ENCODE measurements at places on chromosomes 6 and 20.
A peak's percentile ranks its signal among the peaks of the same experiment; 100 is the strongest.

GRCh38 chr6:86045038-86045437, 402.4 kb upstream of the SYNCRIP start:
- DNase-seq: no peak

DNA sequence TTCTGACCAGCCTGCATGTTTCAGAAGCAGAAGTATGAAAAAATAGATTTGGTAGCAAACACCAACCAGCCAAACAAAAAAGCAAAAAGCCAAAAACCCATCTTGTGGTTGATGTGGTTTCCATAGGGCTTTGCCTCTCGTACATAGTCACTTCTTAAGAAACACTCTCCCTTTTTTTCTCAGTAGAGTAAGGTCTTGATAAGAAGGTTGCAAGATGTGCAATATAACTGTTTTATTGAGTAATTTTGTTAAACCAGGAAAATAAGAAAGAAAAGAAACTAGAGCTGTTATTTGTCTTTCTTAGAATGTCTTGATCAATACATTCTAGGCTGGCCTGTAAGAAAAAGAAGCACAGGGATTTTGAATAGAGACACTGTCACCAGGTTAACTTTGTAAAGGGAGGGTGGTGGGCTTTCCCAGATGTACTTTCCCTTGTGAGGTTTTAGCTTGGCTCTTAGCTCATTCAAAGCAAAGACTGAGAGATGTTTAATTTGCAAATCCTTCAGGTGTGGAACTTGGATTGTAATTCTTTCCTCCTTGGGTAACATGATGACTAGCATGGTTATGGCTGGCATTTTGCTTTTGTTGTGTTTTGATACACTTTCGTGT, 49.7 kb downstream of the AKAP12 start:
- no peak for DNase-seq

GRCh38 chr20:22744341-22745193, 160.2 kb upstream of the FOXA2 start:
- DNase-seq: no peak

- DNase-seq: no peak
These were observed 66.2 kb downstream of the SOBP start for GRCh38 chr6:107556082-107556481.

DNA sequence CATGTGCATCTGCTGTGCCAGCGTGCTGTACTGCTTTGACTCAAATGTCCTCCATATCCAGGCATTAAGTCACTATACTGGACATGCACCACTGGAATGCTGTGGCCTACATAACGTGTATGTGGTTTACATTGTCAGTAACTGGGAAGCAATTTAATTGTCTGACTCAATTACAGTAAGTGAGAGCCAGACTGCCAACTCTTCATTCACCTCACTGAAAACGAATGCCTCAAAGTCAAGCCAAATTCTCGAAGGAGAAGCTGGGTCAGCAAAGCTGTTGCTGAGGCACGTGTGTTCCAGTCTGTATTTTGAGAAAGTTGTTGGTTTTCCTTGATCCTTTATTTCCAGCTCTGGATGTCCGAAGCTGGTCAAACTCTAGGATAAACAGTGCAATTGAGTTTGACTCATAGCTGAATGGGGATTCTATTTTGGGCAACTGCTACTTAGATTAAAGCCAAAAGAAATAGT, 534.3 kb downstream of the COL12A1 start:
- DNase-seq: no peak

- DNase-seq: no peak
These were observed 2.0 kb upstream of the TAF4 start for GRCh38 chr20:62067547-62068260.

GRCh38 chr6:154164397-154164796, 125.4 kb downstream of the OPRM1 start:
- no peak for DNase-seq

GRCh38 chr20:9301129-9302090, 213.0 kb upstream of the LAMP5 start:
- no peak for DNase-seq

- no peak for DNase-seq
These were observed 59.7 kb downstream of the PLCB4 start for GRCh38 chr20:9128568-9128967.

- peak; percentile 31 for DNase-seq
These were observed 637 bp downstream of the ABHD12 start for GRCh38 chr20:25389858-25390537.

DNA sequence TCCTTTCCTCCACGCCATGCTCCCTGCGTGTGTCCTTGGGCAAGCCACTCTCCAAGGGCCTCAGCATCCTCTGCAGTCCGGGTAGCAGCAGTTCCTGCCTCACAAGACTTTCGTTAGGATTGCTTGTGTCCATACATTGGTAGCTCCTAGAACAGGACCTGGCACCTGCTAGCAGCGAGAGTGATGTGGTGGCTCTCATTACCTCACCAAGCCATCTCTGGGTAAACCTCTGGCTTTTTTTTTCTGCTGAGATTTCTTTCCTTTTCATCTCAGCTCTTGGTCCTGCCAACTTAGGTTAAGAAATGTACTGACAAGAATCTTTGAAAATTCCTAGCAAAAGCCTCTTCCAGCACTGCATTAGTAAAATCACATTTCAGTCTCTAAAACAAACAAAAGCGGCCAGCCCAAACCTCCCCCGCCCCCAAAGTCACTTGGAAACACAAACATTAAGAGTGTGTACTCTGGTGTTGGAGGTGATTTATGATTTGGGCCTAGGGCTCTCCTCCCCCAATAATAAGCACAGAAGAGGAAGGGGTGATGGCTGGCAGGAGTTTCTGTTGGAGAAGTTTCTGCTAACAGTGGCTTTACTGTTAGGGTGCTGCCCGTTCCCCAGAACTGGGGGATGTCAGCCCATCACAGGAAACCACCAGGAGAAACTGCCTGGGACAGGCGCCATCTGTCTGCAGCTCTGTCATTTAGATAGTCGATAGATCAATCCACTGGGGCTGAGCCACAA, 199.2 kb downstream of the CD83 start:
- DNase-seq: no peak

DNA sequence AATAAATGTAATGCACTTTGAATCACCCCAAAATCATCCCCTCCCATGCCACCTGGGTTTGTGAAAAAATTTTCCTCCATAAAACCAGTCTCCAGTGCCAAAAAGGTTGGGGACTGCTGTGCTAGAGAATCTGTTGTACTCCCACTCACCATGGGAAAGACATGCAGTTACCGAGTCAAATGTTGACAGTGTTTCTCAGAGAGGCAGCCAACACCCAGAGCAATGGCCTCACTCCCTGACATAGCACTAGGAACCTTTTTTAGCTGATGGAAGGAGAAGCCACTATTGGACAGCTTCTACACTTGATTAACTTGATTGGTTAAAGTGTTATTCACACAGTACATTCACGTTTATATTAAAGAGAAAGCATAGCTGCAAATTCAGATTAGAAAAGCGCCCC, 59.8 kb upstream of the MANEA start:
- DNase-seq: no peak

- no peak for DNase-seq
These were observed 771.4 kb upstream of the DEFB115 start for GRCh38 chr20:30486103-30486478.

- DNase-seq: no peak
These were observed 12.6 kb upstream of the SLC17A5 start for GRCh38 chr6:73666393-73666792.

DNA sequence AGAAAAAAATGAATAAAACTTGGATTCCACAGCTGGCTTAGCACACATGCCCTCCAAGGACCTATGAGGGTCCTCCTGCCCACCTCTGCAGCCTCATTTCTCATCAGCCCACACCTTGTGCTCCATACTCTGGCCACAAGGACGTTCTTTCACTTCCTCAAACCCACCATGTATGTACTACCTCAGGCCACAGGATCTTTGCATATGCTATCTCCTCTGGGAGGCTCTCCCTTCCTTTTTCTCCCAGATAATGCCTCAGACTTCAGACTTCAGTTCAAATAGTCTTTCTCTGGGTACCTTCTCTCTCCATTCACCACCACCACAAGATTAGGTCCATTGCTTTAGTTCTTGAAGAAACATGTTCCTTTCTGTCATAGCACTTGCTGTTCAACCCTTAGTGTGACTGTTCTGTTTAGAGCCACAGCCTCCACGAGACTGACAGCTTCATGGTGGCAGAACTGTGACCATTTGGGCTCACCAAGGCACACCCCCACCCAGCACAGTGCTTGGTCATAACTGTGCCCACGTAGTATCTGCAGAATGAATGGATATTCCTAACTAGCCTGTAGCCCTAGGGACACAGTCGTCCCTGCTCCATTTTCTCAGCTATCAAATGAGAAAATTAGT, 146.7 kb upstream of the LRFN2 start:
- no peak for DNase-seq

- DNase-seq: peak; percentile 81
These were observed 7.9 kb upstream of the CDSN start for GRCh38 chr6:31128093-31128676.

DNA sequence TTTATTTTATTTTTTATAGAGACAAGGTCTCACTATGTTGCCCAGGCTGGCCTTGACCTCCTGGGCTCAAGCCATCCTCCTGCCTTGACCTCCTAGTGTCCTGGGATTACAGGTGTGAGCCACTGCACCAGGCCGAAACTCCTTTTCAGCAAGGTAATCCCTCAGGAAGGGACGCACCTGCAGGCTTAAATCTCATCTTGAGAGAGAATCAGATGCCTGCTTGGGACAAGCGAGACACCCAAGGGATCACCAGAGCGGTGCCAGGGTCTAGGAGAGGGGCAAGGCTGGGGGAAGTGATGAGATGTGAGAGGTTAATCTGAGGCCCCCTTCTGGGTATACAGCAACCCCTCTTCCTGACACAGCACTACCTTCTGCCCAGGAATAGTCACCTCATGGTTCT, 4.0 kb upstream of the ATP9A start:
- DNase-seq: no peak

DNA sequence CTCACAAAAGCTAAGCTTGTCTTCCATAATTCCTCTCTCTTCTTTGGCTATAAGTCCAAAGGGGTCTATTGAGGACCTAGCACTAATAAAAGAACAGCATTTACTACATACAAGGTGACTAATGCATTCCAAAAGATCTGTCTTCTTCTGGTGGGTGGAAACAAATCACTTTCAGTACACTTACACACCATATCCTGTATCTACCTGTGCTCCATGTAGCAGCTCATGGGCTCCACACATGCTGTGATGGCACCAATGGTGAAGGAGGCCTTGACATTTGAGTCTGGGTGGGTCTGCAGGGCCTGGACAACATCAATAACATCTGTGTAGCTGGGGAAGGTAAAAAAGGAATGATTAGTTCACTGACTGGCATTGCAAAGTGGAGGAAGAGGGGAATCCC, 42.4 kb upstream of the SLC4A11 start:
- DNase-seq: no peak

DNA sequence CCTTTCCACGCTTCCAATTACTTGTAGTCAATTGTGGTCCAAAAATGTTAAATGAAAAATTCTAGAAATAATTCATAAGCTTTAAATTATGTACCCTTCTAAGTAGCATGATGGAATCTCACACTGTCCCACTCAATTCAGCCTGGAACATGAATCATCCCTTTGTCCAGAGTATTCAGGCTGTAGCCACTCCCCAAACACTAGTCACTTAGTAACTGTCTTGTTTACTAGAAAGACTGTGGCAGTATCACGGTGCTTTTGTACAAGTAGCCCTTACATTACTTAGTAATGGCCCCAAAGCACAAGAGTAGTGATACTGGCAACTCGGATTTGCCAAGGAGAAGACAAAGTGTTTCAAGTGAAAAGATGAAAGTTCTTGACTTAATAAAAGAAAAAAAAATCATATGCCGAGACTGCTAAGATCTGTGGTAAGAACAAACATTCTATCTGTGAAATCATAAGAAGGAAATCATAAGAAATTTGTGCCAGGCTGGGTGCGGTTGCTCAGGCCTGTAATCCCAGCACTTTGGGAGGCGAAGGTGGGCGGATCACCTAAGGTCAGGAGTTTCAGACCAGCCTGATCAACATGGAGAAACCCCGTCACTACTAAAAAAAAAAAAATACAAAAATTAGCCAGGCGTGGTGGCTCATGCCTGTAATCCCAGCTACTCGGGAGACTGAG, 168.5 kb upstream of the SIM1 start:
- no peak for DNase-seq

DNA sequence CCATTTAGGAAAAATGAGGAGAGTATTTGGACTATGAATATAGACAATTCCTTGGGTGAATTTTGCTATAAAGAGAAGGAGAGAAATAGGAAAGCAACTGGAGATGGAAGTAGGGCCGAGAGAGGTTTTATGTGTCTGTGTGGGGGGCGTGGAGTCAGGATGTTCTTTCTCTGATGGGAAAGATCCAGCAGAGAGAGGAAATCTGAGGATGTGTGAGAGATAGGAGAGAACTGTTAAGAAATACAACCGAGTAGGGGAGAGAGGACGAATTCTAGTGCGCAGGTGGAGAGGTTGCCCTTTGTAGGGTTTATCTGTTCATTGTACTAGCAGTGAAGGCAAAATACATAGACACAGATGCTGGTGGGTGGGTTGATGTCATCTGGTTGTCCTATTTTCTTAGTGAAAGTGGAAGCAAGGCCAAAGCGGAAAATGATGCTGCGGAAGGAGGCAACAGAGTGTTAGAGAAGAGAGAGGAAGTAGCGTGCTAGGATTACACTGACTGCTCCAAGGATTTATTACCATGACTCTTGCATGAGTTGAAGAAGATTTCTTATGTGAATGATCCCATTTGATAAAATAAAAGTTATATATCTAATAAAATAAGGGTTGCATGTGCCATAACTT, 57.7 kb downstream of the CLVS2 start:
- DNase-seq: no peak

DNA sequence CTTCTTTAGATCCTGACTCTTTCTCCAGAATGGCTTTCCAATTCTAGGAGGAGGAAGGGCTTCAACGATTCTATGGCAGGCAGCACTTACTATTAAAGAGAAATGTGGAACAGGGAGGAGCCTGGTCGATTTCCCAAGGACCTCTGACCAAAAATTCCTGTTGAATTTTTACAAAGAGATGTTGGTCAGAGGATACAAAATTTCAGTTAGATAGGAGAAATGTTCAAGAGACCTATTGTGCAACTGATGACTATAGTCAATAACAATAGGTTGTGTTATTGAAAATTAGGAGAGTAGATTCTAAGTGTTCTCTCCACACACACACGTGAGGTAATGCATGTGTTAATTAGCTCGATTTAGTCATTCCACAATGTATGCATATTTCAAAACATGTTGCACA, 130.1 kb upstream of the TNFAIP3 start:
- DNase-seq: no peak

DNA sequence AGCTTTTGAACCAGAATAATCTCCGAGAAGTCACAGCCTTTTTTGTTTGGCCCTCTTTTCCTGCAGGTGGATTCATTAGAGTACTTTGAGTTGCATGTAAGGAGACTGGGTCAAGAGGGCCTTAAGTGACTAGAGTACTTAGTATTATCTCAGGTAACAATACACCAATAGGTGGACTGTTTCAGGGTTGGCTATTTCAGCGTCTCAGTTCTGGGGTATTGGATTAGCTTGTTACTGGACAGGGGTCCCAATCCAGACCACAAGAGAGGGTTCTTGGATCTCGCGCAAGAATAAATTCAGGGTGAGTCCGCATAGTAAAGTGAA, 47.3 kb upstream of the SLC9A8 start:
- no peak for DNase-seq

DNA sequence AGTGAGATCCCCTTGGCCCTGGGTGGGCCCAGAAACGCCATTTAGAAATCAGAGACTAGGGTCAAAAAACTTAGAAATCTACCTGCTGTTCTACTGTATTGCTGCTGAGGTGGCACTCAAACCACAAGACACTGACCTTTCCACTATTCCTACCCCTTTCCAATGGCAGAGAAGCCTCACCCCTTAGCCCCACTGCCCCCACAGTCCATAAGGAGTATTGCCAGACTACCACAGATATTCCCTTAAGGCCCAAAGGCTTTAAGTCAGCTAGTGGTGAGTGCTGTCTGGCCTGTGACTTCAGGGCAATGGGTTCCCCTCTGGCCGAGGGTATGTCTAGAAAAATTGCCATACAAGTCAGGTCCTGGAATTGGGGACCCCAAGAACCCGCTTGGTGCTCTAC, 656.1 kb downstream of the COL12A1 start:
- no peak for DNase-seq

Data from activated CD8-positive, alpha-beta memory T cell treated with anti-CD3 and anti-CD28 coated beads, Interleukin-2, amount 50 U/mL, for 4 hours (primary cell).